ENCODE measurements at places on chromosomes 5 and 9.

- DNase-seq = peak; percentile 52
Measured at GRCh38 chr5:132386644-132387286, 17.3 kb downstream of the SLC22A5 start.

- no peak for DNase-seq
Measured at GRCh38 chr5:172546196-172546595, 91.9 kb upstream of the SH3PXD2B start.

DNA sequence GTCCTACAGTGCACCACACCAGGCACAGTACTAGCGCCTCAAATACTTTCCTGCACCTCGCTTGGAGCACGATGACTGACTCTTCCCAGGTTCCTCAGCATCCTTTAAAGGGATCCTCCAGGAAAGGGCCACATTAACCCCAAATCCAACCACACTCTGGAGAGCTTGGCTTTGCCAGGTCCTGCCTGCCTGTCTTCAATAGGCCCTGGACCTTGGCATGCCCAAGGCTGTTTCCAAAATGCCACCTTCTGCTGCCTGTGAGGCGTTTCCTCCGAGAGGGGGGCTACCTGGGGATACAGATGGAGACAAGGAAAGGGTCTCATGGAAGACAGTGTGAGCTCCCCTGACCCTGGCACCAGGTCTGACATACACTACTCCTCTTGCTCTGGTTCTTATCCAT, 169.9 kb downstream of the DAB2IP start:
- DNase-seq = no peak

DNA sequence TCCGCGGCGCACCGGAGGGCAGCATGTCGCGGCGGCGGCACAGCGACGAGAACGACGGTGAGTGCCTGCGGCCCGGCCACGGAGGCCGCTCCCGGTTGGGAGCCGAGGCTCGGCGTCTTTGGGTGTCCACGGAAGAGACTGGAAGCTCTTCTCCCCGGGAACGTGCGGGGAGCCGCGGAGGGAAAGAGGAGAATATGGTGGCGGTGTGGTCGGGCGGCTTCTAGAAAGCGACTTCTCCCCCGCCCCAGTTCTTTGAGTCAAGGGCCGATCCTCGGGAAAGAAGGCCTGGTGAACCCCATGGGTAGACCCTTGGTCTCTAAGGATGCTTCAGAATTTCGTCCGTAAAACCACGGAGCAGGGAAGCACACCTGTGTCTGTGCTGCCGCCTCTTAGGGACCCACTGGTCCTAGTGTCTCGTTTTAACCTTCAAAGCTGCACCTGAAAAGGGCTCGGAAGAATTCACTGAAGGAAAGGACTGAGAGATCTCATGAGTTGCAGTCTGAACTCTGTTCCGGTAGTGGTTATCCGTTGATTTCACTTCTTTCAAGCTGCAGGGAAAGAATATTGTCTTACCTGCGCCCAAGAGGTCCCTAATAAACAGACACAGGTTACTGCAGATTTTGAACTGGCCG, 354 bp downstream of the NCBP1 start:
- DNase-seq = no peak

DNA sequence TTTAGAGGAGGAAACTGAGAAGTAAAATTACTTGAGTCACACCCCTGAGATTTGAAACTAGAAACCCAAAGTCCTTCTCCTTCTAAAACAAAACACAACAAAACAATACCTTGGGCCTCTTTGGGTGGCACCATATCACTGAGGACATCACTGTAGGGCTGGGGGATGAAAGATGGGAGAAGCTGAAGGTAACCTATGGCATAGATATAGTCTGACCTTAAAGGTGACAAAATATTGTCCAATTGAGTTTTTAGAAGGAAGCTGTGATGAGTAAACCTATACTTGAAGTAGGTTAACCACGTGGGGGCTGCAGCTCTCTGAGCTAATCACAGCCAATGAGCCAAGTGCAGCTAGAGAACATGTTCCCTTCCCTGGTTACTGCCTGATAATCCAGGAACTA, 167.4 kb upstream of the CD180 start:
- no peak for DNase-seq

DNA sequence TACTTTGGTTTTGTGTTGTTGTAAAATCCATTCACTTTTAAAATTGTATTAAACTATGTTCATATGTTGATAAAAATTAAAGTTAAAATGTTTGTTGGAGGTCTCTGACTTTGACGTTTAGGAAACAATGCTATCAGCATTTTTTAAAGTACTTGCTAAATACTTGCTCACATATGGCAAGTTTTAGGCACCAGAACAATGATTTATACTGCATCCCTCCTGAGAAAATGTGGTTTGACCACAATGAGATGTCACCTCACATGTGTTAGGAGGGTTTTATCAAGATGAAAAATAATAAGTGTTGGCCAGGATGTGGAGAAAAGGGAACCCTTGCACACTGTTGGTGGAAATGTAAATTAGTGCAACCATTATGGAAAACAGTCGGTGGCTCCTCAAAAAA, 180.8 kb downstream of the HSD17B3 start:
- no peak for DNase-seq

DNA sequence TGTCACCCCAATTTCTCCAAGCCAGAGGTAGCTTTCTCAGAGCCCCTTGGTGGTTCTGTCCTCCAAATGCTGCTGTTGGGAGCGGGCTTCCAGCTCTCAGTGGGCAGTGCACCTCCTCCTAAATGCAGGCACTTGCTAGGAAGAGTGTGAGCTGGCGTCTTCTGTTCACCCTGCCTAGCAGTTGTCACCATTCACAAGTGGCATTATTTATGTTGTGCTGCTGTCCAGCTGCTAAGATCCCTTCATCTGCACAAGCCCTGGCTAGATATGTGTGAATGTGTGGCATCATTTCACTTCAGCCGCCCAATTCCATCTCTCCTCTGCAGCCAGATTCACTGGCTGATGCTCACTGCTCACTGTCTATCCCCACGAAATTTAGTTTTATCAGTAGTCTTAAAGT, 43.7 kb downstream of the SLC36A1 start:
- no peak for DNase-seq

GRCh38 chr5:57491369-57491965, 8.9 kb upstream of the ACTBL2 start:
- DNase-seq = no peak

DNA sequence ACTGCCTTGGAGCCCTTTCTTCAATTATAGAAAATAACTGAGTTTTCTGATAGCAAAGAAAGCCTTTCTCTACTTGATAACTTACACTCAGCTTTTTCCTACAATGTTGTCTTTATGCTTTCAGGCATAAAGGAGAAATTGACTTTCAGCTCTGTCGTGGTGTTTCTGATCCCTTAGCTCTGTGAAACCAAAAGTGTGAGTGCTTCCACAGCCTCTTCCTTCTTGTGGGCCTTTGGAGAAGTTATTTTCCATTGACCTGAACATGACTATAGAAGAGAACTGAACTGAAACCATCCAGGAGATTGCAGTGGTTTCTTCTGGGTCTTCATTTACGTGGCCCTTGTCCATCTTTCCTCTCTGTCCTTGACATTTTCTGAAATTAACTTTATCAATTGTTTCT, 59.5 kb upstream of the EQTN start:
- DNase-seq = no peak

- DNase-seq = no peak
Measured at GRCh38 chr5:68303754-68304420, 88.3 kb downstream of the PIK3R1 start.

GRCh38 chr9:7653262-7653661, 146.3 kb downstream of the DMAC1 start:
- DNase-seq = no peak

- no peak for DNase-seq
Measured at GRCh38 chr9:109745335-109746283, 34.4 kb upstream of the PALM2AKAP2 start.

GRCh38 chr9:123399803-123400378, 43.9 kb downstream of the CRB2 start:
- no peak for DNase-seq

DNA sequence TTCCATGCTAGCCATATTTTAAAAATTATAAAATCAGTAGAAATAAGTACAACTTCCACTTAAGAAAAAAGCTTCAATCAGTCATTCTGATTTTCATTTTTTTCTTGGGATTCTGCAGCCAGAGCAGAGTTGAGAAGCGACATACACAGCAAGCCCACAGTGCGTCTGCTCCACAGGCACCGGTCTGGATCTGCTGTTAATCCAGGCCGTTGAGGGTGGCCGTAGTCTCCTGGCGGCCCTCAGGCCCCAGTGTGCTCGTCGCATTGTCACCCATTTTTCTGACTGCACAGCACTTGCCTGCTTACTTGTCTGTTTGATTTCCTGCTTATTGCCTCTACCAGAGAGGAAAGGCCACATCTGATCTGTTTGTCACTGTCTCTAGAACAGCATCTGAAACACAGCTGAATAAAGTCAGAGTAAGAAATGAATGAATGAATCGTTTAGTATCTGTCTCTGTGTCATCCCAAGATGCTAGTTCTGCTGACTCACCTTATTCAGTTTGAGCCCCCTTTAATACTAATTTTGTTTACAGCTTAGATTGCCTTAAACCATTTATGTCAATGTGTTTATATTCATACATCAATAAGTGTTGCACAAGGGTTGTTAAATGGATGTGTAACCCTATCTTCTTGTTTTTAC, 11.6 kb upstream of the ASPN start:
- DNase-seq = no peak

- no peak for DNase-seq
Measured at GRCh38 chr9:75088646-75089372, 495 bp downstream of the OSTF1 start.

- DNase-seq = no peak
Measured at GRCh38 chr5:105917189-105917588, 1753.5 kb downstream of the EFNA5 start.

- no peak for DNase-seq
Measured at GRCh38 chr9:19023078-19023477, 9.9 kb downstream of the SAXO1 start.

DNA sequence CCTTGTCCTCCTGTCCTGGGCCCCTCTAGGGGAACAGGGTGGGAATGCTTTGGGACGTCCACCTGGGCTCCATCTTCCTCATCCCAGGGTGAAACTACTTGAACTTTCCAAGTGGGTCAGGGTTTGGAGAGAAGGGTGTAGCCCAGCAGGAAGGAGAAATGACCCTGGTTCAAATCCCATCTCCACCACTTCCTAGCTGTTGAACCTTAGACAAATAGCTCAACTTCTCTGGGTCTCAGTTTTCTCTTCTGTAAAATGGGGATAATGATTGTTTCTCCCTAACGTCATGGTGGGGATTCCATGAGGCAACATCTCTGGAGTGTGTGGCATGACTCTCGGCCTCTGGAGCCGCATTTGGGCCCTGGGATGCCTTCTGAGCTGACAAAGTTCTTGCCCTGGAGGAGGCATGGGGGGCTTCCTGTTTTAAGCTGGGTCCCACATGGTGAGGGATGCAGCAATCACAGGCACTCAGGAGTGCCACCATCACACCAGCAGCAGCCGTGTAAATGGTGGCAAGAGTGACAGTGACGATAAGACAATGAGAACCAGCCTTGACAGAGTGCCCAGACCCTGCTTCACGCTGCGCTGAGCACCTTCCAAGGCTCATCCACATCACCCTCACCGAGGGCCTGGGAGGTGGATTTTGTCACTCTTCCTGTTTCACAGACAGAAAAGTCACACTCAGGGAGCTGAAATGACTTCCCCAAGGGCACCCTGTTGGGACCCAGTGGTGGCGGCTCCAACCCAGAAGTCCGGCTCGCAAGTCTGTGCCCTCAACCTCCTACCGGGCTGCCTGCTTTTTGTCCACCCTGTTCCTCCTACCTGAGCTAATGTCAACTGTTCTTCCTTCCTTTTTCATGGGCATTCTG, 69.5 kb upstream of the IER5L start:
- DNase-seq = no peak

DNA sequence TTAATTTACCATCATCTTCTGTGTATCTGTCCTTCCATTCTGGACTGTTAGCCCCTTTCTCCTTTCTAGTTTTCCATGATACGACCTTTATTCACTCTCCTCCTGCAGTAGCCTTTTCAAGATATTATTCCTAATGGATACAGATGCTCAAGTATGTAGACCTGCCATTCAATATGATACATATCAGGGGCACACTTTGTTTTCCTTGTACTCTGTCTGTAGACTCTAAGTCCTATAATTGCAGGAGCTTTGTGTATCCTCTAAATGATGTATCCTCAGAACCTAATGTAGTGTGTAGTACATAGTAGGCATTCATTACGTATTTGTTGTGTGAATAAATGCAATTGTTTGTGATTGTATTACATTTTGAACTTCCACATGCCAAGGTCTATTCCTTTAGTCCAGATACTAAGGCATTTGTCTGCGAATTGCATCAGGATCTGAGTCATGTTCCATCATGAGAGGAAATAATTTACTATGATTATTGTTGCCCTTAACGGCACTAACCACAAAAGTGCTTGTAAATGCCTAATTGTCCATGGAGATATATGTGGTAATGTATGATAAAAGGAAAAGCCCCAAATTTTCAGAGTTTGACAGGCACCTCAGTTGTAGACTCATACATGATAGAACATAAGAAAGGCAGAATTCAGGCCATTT, 57.1 kb upstream of the IZUMO3 start:
- DNase-seq = no peak

DNA sequence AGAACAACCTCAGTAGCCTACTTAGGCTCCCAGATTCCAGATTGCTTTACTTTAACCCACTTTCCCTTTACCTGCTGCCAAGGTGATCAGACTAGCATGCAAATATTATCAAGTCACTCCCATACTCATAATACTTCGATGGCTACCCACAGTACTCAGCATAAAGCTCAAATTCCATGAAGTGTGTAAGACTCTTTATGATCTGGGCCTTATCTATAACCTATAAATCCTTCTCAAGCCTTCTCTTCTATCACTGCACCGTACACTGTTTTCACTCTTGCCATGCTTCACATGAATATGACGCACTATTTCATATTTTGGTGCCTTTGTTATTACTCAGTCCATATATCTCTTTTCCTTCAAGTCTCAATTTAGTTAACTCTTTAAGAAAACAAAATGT, 135.2 kb upstream of the TARS1 start:
- DNase-seq = no peak

All from stimulated activated CD8-positive, alpha-beta memory T cell treated with anti-CD3 and anti-CD28 coated beads, Interleukin-4, amount 100 ng/mL, for 1 hour (primary cell).